ENCODE measurements at places on chromosomes 2 and 18.

DNA sequence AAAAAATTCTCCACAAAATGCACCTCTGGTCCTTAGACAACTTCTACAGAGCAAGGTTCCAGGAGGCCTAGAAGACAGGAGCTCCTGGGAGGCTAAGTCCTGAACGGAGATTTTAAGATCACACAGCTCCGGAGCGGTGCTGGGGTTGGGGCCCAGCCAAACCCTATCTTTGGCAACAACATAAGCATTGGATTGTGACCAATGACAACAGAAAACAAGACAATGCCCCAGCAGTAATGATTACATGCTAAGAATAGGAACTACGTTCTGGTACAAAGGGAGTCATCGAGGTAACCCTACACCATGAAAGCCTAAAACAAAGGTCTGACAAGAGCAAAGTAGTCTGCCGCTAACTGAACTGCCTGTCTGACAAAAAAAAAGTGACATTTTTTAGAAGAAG, 171.2 kb downstream of the CMPK2 start:
- no peak for DNase-seq

GRCh38 chr2:241228081-241228859, 39.8 kb downstream of the ANO7 start:
- DNase-seq = no peak

- DNase-seq = no peak
Measured at GRCh38 chr2:195304310-195304709, 352.7 kb upstream of the SLC39A10 start.

- DNase-seq = no peak
Measured at GRCh38 chr2:62297624-62298010, 101.7 kb downstream of the B3GNT2 start.

- DNase-seq = no peak
Measured at GRCh38 chr2:172655838-172656573, 79.6 kb upstream of the RAPGEF4 start.

GRCh38 chr18:76679259-76679658, 143.1 kb upstream of the ZNF236 start:
- no peak for DNase-seq

GRCh38 chr18:58784601-58785137, 80.0 kb upstream of the ZNF532 start:
- no peak for DNase-seq

DNA sequence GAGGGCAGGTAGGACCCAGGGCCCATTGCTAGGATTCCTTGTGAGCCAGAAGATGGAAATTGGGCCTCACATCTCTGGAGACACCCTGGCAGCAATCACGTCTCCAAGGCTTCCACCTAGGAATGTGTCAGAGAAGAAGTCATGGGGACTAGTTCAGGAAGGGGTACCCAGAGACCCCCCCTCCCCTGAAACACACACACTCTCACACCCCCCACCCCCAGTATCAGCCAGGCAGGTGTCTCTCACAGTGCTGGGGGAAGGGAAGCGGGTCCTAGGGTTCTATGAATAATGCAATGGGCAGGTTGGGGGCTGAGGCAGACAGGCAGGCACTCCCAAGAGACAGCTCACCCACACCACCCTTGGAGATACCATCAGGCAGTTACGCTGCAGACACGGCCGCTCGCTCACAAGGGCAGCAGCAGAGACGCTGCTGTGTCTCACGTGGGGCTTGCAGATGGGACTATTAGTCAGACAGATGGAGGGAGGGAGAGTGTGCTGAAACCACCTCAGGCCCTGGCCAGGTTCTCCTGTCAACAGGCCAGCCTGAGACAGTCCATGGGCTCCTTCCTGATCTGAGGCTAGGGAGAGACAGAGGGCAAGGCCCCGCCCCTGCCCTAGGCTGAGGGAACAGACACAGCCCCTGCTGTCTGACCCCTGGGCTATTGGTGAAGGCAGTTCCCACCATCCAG, 134.6 kb downstream of the CYP26B1 start:
- no peak for DNase-seq

DNA sequence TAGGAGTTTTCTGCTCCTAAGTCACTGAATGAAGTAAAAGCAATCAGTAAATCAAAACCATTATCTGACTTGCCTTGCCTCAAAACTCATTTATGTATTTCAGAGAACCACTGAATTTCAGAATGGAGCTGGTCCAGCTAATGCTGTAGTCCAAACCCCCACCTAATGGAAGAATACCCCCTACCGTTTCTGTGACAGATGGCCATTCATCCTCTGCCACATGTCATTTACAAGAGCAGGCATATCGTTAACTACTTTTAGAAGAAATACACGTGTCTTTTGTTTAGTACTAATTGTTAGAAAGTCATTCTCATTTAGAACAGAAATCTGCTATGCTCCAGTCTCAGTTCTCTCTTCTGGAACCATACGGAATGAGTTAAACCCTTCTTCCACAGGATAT, 12.8 kb upstream of the GALNT5 start:
- DNase-seq = no peak

GRCh38 chr2:179524809-179525339, 260.2 kb upstream of the SESTD1 start:
- DNase-seq = no peak

DNA sequence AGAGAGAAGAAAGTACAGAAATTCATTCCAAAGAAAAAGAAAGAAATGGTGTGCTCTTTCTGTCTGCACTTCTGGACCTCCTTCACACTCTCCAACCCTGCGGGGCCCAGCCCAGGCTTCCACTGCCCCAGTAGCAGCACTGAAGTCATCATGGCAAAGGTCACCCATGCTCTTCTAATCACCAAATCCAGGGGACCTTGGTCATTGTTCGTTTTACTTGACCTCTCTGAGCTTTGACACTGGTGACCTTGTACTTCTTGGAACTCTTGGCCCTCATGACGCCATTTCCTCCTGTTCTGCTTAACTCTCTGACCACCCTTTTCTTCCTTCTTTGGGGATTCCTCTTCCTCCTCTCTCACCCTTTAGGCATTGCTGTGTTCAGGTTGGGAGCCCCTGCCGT, 105.6 kb downstream of the SMAD7 start:
- DNase-seq = no peak

DNA sequence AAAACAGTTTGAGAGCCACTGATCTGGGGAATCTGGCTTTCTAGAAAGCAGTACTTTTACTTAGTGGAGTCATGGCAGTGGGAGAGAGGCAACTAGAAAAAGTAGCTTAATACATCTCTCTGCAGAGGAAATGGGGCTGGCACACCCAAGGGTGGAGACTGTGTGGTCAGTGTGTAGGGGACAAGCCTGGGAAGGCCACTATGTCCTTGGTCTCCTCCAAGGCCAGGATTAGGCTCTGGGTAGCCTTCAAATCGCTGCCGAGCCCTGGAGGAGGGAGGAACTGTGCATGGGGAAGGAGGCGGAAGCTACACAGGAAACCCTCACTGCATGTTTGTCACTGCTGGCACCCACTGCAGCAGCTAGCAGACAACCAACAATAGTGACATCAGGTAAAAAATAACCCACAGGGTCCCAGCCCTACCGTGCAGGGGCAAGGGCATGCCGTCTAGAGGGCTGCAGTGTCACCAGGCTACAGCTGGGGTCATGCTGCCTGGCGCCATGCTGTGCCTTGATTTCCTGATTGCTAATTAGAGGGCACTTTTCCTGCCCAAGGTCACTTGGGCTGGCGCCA, 34.8 kb downstream of the LBH start:
- peak; percentile 55 for DNase-seq

DNA sequence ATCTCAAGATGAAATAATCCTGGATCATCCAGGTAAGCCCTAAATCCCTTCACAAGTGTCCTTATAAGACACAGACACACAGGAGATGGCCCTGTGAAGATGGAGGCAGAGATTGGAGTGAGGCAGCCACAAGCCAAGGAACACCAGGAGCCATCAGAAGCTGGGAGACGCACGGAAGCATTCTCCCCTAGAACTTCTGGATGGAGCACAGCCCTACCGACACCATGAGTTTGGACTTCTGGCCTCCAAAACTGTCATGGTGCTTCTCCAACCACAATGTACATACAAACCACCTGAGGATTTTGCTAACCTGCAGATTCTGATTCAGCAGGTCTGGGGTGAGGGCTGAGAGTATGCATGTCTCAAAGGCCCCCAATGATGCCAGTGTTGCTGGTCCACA, 42.5 kb downstream of the ADD2 start:
- DNase-seq = no peak

- no peak for DNase-seq
Measured at GRCh38 chr2:55175254-55176093, 56.6 kb downstream of the CLHC1 start.

GRCh38 chr18:74081966-74082741, 65.5 kb downstream of the FBXO15 start:
- DNase-seq = peak; percentile 45

DNA sequence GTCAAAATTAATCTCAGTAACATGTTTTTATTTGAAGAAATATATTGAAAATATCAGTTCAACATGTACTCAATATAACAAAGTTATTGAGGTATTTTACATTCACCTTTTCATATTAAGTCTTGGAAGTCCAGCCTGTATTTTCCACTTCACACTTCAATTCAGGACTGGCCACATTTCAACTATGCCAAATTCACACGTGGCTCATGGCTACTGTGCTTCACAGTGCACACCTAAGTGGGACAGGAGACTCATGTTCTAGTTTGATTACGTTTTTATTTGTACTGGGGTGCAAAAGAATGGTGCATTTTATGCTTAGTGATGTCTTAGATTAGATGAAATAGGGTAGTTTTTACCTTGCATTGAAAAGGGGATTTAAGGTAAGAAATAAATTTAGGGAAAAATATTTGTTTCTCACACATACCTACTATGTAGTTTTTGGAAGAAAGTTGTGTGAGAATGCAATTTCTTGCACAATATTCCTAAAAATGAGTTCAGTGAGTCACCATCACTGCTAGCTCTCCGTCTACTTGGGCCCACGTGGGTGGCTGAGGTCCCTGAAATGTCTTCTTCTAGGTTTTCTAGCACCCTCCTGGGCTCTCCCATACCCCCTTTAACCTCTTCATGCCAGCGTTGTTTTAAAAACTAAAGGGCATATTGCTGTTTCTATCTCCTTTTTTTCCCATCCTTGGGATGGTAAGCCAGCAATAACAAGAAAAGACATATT, 87.0 kb downstream of the ST6GAL2 start:
- DNase-seq = no peak

DNA sequence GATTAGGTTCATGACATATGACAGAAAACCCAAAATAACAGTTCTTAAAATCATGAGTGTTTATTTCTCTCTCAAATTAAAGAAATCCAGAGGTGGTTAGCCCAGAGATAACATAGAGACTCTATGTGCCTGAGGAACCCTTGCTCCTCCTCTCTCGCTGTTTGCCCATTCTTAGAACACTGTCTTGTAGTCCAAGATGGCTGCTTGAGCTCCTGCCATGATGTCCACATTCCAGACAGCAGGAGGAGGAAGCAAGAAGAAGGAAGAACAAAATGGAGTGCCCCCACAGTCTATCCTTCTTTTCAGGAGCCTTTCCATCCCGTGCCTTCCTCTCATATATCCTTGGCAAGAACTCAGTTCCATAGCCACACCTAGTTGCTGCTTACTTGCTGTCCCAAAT, 13.9 kb upstream of the ST8SIA5 start:
- DNase-seq = no peak

DNA sequence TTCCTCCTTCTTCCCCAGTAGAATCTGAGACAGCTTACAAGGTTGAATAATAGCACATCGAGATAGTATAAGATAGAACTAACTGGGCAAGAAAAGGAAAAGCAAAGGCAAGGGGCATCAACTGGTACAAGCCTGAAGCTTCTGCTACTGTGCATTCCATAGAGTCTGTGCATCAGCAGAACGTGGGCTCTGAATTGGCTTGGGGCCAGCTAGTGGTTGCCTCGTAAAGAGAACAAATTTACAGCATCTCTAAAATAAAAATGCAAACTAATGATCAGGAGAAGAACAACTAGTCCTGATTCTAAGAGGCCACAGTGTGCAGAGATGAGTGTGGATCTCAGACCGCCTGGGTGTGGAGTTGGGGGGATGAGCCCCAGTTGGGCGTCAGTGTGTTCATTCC, 36.6 kb downstream of the UPP2 start:
- no peak for DNase-seq

DNA sequence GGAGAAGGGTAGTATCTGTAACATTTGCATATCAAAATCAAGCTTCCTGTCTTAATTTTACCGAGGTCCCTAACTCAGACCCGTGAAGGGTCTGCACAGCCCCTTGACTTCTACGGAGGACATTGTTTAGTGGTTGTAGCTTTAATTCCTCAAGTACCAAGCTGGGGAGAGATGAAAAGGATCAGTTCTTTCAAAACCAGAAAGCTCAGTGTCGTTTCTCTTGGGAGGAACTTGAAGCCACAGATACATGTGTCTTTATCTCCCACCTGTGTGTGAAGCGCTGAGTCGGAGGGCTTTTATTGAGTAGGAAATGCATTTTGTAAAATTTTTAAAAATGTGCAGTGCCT, 263.6 kb downstream of the GBX2 start:
- no peak for DNase-seq

DNA sequence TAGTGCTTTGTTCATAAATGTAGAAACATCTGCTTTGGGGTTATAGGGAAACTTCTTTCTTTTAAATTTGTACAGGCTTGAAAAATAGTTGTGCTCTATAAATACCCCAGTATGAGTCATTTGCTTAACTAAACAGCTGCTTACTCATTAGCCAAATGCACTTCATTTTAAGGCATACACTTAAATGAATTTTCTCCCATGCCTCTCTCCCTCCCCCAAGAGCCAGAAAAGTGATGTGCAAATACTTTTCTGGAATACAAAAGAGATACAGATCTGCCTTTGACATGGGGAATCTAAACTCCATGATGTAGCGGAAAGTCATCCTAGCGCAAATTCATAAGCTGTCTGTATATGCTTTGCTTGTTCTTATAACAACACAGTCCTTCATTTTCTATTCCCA, 469.4 kb downstream of the DLGAP1 start:
- DNase-seq = no peak

GRCh38 chr2:238167761-238168160, 9.0 kb downstream of the ERFE start:
- DNase-seq = no peak

DNA sequence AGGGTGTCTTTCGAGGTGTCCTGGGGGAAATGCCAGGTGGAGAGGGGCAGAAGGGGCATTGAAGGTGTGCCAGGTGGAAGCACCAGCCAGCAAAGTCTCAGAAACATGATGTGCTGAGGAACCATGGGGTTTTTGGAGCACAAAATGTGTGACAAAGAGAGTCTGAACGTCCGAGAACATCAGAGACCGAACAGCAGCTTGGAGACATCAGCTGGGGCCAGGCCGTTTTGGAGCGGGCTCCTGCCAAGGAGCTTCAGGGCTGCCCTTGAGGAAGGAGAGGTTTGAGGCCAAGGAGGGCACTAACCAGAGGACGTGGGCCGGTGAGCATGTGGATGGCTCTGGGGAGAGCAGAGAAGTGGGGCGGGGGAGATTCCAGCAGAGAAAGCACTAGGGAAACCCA, 5.3 kb upstream of the MBP start:
- DNase-seq = no peak

GRCh38 chr2:173808718-173809117, 156.5 kb downstream of the SP3 start:
- DNase-seq = no peak

Data from activated T-helper 1 cell treated with Interleukin-2 at 50 U/mL for 16 hours (primary cell).